ENCODE measurements at places on chromosomes 3 and 15.

DNA sequence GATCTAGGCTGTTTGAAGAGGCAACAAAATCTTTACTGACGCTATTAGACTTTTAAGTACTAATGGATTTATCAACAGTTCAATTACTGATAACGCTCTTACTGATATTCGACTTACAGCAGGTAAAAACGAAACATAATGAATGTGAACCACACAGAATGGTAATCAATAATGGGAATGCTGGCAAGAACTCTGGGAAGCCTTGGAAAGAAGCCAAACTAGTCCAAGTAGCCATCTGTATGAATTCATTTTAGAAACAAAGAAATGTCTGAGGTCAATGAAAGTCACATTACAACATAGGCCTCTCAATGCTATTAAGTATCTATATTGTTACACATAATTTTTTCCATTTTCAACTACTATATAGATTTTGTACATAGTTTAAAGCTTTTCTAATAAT is 130.0 kb downstream of the DMXL2 start:
- no peak for DNase-seq

DNA sequence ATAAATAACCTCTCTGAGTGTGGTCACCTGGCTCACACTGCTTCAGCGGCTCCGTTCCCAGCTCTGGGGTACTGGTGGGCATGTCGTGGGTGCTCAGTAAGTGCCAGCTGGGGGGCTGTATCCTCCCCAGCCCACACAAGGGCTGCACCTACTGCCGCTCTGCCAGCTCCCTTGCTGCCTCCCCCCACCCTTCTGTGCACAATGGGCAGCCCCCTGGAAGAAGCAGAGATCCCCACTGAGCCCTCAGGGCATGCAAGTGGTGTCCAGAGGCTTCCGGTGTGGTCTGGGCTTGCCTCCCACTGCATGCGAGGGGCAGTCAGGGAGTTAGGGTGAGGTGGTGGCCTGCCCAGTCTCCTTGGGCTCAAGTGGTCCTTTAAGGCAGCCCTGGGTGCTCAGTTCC is 58.3 kb upstream of the TRPM1 start:
- no peak for DNase-seq

- peak; percentile 46 for DNase-seq
Observed at GRCh38 chr15:85380812-85381642, 624 bp downstream of the AKAP13 start.

DNA sequence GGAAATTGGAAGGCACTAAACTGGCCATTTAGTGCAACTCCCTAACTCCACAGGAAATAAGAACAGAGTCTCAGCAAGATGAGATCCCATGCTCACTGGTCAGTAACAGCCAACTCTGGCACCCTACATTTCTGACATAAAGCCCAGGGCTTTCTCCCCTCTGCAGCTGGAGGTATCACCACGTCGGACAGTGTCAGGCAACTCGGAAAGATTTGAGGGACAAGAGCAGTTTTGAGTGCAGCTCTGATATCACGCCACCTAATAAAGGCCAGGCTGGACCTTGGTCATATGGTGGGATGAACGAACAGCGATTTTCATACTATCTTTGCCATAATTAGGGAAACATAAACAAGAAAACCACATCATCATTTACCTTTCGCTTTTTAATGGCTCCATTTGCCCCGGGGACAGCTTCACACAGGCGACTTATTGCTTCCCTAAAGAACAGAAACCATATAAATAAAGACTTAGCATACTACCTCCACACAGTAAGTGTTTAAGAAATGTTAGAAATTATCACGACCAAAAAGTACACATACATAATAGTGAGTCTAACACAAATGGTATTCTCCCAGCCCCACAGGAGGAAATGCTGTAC is 12.5 kb downstream of the EID1 start:
- no peak for DNase-seq

DNA sequence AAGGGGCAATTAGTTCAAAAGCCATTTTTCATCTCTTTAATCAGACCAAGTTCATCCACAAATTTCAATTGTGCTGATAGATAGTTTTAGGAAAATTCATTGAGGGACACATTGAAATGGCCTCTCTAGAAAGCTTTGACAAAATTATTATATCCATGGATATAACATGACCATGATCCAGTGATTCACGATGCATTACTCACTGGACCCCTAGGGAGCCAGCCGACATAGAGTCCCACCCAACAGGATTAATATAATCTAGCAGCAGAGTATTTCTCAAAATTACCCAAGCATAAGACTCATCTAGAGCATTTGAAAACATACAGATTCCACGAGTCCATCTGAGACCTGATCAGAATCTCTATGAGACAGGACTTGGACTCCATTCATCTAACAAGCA is 100.3 kb downstream of the FRMD5 start:
- no peak for DNase-seq

GRCh38 chr15:87523516-87523915 is 733.0 kb downstream of the NTRK3 start:
- DNase-seq, result no peak

GRCh38 chr3:1330107-1330506 is 237.3 kb downstream of the CNTN6 start:
- DNase-seq, result no peak

DNA sequence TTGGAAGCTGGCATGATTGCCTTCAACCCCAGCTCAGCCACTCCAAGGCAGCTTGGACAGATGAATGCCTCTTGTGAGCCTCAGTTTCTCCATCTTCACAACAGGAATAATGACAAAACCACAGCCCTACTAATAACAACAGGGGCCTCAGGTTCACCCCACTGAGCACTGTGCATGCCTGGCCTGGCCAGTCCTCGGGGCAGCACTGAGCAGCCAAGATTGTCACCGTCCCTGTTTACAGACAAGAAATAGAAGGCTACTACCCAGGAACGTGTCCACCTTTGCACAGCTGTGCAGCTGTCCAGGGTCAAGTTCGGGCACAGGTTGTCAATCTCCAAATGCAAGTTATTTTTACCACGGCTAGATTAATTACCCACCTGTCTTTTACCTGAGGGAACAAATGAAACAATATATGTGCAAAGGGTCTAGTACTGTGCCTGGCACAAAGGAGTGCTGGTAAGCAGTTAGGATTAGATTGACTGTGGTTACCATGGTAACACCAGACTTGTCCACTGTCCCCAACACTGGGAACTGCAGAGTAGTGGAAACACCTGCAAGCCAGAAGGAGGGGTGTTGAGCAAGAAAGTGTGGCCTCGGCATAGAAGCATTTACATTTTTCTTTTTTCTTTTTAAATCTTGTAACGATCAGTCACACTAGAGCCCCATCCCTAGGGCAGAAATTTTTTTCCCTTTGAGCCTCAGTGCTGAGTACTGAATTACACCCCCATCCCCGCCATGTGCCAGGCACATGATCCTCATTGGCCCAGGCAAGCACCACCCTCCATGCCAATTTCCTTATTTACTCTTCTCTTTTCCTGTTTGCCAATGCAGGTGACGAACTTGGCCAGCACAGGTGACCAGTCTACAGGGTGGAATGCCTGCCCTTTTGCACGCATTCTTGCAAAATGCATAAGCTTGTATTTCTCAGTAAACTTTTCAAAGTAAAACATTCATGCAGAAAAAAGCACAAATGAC is 66.3 kb upstream of the SLC6A6 start:
- no peak for DNase-seq

- DNase-seq, result no peak
Observed at GRCh38 chr3:142056656-142057330, 92.6 kb downstream of the TFDP2 start.

GRCh38 chr3:184171562-184171961 is 3.1 kb upstream of the AP2M1 start:
- DNase-seq, result no peak

- DNase-seq, result no peak
Observed at GRCh38 chr3:188491276-188491687, 337.3 kb downstream of the LPP start.

GRCh38 chr3:190695225-190695624 is 167.3 kb downstream of the GMNC start:
- no peak for DNase-seq

- no peak for DNase-seq
Observed at GRCh38 chr15:89967881-89968280, 33.2 kb upstream of the ZNF710 start.

DNA sequence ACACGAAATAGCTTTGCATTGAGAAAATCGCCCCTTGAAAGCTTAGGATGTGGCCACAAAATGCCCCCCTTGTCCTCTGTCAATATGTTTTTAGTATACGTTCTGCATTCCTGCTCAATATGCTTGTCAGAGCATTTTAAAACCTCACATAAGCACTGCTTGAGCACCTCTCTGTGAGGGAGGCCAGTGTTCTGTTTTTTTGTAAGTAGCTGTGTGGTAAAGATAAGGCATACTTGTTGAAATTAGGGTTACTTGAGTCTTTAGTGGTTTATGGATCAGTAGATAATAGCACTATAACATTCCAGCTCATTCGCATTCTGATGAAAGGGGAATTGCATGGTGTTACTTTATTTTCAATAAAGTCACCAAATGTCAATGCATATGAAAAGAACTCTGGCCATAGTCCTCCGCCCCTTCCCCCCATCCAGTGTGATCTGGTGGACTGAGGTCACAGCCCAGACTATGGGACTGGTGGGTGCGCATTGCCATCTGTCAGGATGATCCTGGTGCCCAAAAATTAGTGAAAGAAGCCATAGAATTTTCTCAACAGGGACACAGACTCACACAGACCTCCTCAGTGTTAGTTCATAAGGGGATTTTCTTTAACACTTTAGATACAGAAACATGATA is 33.1 kb downstream of the IL1RAP start:
- DNase-seq, result no peak

DNA sequence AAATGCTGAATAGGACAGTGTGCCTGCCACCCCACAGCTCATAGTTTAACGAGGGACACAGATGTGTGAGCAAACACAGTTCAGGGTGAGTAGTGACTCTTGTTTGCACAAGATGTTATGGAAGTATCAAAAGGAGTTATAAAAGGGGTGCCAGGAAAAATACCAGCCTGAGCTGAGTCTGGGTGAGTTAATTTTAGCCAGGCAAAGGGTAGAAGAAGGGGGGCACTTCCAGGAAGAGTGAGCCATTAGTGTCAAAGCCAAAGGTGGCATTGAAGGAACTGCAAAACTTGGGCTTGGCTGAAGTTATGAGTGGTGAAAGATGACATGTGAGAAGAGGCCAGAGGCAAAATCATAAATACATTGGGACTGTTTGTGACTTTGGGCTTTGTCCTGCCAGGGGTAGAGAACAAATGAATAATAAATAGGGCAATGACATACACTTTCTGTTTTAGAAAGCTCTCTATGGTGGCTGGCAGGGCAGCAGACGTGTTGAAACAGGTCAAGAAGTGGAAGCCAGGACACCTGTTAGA is 1.9 kb upstream of the SPPL2A start:
- no peak for DNase-seq

DNA sequence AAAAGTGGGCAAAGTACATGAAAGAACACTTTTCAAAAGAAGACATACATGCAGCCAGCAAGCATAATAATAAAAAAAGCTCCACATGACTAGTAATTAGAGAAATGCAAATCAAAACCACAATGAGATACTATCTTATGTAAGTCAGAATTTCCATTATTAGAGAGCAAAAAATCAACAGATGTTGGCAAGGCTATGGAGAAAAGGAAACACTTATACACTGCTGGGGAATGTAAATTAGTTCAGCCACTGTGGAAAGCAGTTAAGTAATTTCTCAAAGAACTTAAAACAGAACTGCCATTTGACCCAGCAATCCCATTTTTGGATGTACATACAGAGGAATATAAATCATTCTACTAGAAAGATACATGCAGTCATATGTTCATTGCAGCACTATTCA is 360.7 kb downstream of the NSUN3 start:
- DNase-seq, result no peak

DNA sequence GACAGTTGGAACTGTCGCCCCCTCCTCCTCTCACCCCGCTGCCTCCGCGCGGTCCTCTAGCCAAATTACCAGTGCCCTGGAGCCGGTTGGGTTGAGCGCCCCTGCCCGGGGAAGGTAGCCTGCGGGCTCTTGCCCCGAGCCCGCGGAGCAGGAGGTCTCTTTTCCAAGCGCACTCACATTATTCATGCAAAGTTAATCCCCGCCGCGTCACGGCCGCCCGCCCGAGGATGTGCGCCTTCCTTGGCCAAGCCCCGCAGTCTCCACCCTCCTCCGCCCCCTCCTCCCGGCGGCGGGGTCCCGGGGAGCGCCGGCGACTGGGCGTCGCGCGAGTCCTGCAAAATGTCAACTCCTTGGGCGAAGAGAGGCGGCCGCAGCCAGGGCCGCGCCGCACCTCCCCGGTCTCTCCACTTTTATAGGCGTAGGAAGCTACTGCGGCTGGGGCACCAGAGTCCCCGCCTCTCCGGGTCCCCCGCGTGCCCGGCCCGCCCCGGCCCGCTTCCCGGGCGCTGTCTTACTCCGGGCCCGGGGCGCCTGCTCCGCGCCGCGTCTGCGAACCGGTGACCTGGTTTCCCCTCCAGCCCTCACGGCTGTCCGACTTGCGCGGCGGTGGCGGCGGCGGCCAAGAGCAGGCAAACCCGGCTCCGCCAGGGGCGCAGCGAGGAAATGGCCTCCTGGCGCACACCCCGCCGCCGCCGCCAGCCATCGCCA is at the start of gene THRB:
THRB (minus strand) TSS at position 233 of the 708 bp plus-strand sequence.
- no peak for DNase-seq

DNA sequence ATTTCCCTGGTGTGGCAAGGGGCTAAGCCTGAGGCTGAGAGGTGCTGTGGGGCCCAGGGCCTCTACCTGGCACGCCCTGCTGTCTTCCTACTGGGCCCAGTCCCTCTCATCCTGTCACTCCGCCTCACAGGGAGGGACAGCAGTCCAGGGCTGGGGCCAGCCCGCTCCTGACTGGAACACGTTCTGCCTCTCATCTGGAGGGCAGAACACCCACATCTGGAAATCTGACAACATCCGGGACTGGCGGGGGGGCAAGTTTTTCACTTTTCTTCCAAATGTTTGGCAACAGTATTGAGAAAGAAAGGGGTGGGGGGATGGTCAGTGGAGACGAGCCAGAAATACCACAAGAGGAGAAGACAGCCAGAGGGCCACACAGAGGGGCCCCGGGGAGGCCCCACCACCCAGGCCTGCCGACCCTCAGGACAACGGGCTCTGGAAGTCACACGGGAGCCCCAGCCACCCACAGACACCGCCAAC is 1.8 kb upstream of the MYL3 start:
- DNase-seq, result no peak

- DNase-seq, result no peak
Observed at GRCh38 chr15:36291501-36291900, 287.9 kb upstream of the CDIN1 start.

DNA sequence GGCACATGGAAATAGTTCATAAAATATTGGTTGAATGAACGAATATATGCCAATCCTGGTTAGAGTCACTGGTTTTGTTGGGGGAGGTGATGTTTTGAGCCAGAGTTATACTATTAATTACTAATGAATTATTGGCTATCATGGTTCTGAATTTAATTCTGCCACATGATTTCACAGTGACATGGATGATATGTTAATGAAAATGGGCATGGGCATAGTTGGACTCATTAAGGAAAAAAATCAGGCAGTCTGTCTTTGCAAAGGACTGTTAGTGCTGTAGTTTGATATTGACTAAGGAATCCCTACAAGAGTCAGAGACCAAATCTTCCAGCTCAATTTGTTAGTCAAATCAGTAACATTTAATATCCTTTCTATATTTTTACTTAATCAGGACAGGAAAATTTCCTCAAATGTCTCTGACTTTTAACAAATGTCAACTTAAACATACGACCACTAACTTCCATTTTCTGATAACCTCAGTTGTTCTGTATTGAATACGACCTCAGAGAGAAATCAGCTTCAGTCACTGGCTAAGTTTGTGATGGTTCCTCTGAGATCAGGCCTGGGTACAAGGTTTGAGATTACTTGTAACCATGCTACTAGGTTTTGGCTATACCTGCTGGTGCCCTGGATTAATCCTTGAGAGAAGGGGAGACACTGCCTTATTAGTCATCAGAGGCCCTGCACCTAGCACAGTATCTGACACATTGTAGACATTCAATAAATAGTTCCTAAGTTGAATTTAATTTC is 13.3 kb downstream of the NFKBIZ start:
- DNase-seq, result no peak

Measured in naive thymus-derived CD4-positive, alpha-beta T cell (primary cell).